ENCODE measurements at places on chromosomes 7 and 10.

- no peak for DNase-seq
Measured at GRCh38 chr10:12455766-12456165, 106.4 kb downstream of the CAMK1D start.

DNA sequence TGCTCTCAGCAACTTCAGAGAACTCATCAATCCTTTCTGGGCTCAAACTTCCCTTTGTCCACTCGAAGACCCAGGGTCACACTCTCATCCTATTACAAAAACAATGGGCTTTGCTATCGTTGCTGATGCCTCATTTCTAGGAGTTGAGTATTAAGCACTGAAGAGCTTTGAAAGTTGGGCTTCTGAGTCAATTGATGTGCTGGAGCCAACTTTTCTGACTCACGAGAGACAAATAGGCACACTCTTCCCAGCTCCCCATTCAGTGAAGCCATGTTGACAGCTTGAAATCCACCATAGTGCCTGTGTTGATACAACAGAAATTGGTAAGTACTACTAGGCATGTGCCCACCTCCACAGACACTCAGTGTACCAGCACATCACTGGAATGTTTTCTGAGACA, 97.5 kb upstream of the PRSS58 start:
- no peak for DNase-seq

DNA sequence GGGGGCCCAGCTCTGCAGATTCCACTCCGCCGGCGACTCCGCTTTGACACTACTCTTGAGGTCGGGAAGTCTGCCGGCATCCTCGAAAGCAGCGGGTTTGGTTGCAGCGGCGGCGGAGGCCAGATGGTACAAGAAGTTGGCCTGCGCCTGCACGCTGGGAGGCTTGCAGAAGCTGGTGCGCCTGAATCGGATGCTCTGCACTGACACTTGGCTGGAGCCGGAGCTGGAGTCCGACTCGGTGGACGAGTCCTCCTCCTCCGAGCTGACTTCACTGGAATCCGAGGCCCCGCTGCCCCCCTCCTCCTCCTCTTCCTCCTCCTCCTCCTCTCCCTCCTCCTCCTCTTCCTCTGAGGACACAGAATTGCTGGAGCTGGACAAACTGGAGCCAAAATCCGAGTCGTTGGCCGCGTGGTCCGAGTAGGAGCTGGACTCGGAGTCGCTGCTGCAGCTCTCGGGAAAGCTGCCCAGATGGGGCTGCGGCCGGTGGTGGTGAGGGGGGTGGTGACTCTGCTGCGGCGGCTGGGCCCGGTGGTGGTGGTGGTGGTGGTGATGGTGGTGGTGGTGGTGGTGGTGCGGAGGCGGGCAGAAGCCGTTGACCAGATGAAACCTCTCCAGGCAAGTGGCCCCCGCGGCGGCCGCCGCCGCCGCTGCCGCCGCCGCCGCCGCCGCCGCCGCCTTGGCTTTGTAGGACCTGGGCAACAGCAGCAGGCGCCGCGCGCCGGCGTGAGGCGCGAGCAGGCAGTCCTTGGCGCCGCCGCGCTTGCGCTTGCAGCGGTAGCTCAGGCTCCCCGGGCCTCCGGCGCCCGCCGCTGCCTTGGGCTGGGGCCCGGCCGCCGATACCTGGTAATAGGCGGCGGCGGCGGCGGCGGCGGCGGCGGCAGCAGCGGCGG, 9.0 kb downstream of the SKIDA1 start:
- no peak for DNase-seq

- no peak for DNase-seq
Measured at GRCh38 chr7:148813890-148814289, 70.2 kb downstream of the EZH2 start.

- DNase-seq, result no peak
Measured at GRCh38 chr7:151717415-151717814, 159.5 kb downstream of the PRKAG2 start.

- DNase-seq, result no peak
Measured at GRCh38 chr7:86600506-86601290, 43.0 kb upstream of the GRM3 start.

DNA sequence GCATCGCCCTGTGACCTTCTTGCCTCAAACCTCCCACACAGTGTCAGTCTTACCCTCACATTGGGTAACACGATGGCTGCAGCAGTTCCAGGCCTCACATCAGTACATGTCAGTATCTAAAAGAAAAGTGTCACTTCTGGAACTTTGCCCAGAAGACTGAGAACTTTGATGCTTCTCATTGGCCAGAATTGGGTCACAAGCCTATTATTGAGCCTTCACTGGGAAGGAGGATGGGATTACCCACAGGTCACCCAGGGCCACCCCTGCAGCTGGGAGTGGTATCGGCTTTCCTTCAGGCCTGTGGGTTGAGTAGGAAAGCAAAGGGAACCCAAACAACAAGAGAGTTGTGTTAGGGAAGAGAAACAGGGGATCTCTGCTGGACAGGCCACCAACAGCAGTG, 111.5 kb downstream of the NPY start:
- no peak for DNase-seq

Measured in esophagus squamous epithelium (tissue), 5 donors.